ENCODE measurements at places on chromosomes 11 and 22. TPM values are rescaled to one million over a fixed set of nuclear protein-coding genes. Genes with fewer than 3 reads are reported as not detected.

Gene DTX4
- 1.2 TPM for total RNA-seq

Gene KRTAP5-11
- total RNA-seq, result not detected

Gene ZNF280B
- total RNA-seq, result 0.34 TPM

Gene PRG3
- total RNA-seq, result not detected

Gene ASPHD2
- 0.08 TPM for total RNA-seq

Gene LRRC56
- 0.64 TPM for total RNA-seq

Gene PATE2
- not detected for total RNA-seq

Gene MMP27
- total RNA-seq, result not detected

Gene MS4A6E
- not detected for total RNA-seq

Gene TMEM134
- 83.2 TPM for total RNA-seq

Gene TRAPPC4
- total RNA-seq, result 54.8 TPM
